ENCODE measurements at places on chromosomes 5 and 9.

DNA sequence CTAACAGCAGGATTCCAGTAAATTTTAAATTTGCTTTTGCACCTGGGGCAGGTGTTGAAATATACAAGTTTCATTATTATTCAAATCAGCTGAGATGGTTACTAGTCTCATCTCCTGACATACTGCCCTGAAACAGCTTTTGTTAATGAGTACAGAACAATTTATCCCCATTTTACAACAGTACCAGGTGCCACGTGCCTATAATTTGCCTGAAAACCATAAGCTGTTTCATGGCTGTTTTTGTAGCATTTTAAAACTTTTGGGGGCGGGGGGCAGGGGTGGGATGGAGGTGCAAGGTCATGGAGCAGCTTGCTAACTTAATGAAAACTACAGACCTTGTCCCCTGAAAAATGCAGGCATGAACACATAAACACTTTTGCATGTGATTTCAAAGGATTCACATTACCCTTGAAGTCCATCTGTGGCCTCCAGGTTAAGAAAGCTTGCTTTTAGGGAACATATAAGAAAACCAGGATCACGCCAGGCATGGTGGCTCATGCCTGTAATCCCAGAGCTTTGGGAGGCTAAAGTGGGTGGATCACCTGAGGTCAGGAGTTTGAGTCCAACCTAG is 42.1 kb downstream of the TIMD4 start:
- DNase-seq = no peak

DNA sequence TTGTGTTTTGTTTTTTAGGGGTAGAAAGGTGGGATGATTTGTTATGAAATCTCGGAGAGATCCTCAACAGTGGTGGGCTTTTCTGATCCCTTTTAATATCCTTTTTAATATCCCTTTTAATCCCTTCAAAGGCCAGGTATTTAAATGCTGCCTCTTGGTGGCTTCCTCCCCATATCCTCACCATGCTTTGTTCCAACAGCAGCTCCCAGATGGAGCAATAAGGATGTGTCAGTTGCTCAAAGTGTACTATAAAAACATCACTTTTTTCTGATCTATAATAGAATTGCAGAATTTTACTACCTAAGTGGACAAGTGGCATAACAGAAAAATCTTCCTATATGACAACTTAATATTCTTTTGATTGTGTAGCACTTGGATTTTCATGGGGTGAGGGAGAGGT is 160.1 kb downstream of the GNAQ start:
- DNase-seq = no peak

DNA sequence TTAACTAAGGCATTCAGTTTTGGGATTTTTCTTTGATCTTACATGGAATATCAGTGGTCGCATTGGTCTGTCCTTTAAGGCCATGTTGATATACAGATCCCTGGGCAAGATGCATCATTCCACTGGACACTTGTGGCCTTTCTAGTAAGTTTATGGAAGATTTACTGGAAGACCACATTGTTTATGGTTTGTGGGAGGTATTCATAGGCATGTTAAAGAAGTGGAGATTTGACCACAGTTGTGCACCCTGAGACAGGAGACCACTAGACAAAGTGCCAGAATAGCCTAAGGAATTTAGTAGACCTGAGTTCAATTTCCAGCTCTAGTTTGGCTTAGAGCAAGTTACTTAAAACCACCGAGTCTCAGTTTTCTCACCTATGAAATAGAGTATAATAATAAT is 383.1 kb upstream of the PAPPA start:
- DNase-seq = no peak

DNA sequence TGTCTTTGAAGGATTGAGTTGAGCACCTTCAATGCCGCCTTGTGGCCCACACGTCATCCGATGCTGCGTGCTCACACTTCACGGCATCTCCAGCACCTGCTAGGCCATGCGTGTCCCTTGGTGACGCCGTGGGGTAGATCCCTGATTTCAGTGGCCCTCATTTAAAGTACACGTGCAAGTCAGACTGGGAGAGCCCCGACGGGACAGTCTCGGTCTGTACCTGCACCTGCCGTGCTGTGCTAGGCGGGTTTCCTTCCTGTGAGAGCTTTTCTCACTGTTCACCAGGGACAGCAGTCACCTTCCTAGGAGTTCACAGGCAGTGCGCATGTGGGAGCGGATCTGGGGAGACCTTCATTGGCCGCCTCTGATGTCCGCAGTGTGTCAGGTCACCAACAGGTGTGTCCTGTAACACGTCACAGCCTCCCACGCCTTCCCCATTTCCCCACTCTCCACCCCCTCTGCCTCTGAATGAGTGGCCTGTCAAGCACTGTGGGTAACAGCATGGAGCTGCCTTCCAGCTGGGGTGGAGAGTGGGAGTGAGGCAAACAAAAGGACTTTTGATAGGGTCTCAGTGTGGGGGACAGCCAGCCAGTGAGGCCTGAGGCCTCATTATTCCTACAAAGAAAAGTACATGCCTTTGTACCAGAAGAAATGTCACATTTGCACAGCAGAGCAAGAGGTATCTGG is 236.4 kb downstream of the FANCC start:
- no peak for DNase-seq

DNA sequence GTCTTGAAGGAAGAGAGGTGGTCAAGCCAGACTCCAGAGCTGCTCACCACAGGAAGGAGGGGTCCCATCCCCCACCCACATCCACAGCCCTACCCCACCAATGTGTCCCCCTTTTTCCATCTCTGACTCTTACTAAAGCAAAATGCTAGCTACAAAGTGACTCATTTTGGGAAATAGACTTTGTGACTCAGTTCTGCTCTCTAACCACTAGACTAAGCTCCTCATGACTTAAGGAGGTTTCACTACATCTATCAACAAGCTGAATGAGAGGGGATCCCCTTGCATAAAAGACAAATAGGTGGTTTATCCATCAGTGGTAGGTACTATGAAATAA is 35.1 kb upstream of the ADRB2 start:
- DNase-seq = no peak

DNA sequence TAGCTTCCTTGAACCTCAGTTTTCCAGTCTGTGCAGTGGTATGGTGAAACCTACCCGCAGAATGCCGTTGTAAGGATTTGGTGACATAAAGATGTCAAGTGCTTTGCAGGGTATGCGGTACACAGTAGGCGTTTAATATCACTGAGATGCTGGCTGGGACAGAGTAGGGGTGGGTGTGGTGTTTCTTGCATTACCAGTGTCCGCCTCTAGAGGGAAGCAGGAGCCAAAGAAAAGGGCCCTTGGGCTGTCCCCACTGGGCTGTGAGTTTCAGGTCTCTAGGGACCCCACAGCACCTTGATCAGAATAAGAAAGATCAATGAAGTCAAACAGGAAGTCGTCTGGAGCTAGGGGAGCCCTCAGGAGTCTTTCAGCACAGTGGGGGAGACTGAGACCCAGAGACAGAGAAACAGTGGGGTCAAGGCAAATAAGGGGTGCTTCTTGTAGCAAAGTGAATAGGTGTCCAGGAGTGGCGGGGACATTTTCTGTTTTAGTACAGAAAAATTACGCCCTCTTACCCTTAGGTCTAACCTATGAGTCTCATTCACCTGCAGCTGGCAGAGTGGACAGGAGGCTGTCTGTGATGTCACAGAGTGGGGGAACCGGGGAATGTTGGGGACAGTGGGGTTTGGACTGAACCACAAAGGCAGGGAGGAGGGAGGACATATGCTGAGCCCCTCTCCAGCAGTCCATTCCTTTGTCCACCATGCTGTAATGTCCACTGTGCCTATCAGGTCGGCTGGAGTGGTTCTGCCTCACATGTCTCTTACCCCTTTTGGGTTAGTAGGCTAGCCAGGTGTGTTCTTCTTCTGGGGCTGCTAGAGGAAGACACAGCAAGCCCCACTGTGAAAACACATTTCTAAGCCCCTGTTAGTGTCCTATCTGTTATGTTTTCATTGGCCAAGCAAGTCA is 4.7 kb upstream of the TEX53 start:
- peak; percentile 22 for DNase-seq

DNA sequence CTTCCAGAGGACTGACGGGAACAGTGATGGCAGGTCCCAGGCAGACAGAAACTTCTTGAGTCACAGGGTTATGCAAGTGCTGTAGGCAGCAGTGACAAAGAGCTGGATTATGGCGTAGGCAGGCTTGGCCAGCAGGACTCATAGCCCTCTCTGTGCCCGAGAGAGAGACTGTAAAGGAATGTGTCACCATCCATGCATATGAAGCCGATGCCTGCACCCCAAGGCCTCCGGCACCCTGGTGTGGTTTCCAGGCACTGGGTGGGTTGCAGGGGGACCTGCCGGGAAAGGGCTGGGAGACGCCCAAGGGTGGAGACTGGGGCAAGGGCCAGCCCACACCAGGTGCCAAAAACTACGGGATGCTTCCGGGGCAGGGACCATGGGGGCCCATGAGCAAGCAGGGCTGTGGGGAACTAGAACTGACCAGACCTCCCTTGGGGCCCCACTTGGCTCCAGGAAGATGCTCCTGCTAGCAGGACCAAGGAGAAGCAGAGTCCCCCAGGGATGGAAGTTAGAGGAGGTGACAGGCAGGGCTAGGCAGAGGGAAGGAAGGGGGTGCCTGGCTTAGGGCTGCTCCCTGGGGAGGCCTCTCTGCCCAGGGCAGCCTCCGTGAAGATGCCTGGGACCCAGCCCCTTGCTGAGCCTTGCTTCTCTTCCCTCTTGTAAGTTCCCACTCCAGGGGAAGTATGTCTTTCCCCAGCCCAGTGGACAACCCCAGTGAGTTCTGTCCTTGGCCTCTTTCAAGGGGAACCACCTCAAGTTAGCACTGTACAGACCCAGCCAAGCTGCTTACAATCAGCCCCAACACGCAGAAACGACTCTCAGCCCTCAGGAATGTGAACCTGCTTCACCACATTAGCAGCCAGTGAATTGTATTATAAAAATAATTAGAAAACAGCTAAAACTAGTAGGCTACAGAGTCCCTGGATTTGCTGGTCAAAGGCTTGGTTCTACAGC is 10.5 kb upstream of the IPPK start:
- DNase-seq = no peak

GRCh38 chr5:62742207-62742606 is 163.6 kb downstream of the LRRC70 start:
- no peak for DNase-seq

- DNase-seq = no peak
Measured at GRCh38 chr5:170488570-170488969, 15.2 kb upstream of the KCNIP1 start.

- DNase-seq = no peak
Measured at GRCh38 chr5:160968480-160968879, 116.5 kb upstream of the ATP10B start.

DNA sequence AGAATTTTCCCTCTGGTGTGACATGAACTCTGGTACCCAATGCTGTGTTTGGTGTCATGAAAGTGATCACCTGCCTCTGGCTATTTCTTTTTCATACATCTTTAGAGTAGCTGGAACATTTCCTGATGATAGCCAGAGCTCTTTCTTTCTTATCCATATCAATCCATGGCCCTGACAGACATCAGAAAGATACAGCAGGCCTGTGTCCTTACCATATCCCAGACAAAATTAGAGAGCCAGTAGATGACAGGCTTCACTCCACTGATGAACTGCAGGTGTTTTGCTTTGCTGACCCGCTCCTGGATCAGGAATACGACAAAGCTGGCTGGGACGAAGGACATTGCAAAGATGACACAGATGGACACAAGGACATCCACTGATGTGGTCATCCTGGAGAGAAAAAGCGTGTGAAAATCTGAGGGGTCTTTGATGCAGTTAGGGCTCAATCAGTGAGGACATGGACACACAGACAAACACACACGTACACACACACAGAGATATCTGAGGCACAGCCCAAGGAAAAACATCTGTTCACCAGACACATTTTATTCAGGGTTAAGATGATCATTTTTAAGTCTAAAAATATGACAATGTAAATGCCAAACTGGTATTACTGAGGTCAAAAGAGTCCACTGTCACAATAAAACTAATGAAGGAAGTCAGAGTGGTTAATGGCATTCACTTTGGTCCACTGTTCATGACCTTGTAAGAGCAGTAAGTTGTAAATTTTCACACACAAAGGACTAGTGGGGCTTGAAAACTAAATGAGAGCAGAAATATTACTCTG is 34.5 kb downstream of the NIPSNAP3B start:
- no peak for DNase-seq

DNA sequence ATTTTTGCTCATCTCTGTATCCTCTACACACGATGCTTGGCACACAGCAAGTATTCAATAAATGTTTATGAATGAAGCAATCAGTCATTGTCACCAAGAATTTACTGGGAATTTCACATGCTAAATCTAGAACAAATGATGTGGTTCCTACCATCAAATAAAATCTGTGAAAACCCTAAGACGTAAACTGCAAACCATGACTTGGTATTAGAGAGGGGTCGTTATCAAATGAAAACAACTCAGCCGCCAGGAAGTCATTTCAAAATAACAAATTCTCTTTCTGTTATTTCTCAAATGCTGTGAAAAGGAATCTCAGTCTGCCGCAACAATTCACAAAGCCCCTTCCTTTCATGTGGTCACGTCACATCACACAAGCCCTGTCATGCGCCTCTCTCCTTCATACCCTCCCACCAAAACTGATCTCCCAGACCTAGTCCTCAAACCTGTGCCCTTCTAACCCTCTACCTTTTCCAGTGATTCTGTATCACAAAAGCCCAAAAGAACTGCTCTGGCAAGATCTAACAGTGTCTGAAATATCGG is 173.6 kb downstream of the DEPDC1B start:
- DNase-seq = no peak

DNA sequence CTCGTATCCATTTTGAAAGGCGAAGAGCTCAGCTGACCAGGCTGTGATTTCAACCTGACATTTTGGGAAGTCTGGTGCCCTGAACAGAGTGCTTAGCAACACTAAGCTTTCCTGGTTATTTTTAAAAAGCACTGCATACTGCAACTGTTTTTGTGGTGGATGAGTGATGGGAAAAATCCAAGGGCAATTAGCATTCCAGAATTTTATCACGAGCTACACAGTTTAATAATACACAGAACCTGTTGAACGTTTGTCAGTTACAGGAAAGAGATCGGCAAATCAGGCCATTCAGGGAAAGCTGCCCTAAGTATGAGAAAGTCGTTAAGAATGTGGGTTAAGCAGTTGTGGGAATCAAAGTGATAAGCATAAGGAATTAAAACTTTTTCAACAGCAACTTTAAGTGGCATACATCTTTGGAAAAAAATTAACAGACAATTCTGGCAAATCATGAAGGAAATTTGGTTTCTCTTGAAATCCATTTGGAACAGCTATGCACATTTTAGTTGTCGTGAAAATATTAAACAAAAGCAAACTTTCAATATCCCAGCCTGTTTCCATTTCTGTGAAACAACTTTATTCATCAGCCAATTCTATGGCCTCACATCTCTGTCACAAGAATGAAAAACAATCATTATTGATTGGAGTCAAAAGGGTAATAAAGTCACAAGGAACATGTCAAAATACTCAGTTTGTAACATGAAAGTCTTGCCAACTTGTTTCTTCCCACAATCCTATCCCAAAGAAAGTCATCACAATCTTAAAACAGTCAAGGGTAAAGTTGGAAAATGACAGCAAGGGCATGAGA is 25.7 kb downstream of the PUM3 start:
- no peak for DNase-seq

Measured in HS-27A (cell line).